ENCODE measurements at places on chromosomes 6 and 20. TPM values are rescaled to one million over a fixed set of nuclear protein-coding genes. Genes with fewer than 3 reads are reported as not detected.

COL12A1 gene
- polyA plus RNA-seq: 311 TPM

PANK2 gene
- polyA plus RNA-seq: 25.8 TPM

CNKSR3 gene
- polyA plus RNA-seq: 13.4 TPM

MCHR2 gene
- polyA plus RNA-seq: not detected

GINS1 gene
- 5.4 TPM for polyA plus RNA-seq

PAX1 gene
- polyA plus RNA-seq: 1.9 TPM

BNIP5 gene
- polyA plus RNA-seq: 0.09 TPM

DLL1 gene
- polyA plus RNA-seq: 17.1 TPM

ZSCAN26 gene
- 18.3 TPM for polyA plus RNA-seq

RAET1E gene
- polyA plus RNA-seq: 0.82 TPM

SLC22A7 gene
- polyA plus RNA-seq: not detected

JPH2 gene
- polyA plus RNA-seq: 105 TPM
